ENCODE measurements at places on chromosomes 5 and 9. TPM values are rescaled to one million over a fixed set of nuclear protein-coding genes. Genes with fewer than 3 reads are reported as not detected.
A peak's percentile ranks its signal among the peaks of the same experiment; 100 is the strongest.

Gene KIF2A
- total RNA-seq = 35.2 TPM

Gene PCDHGB2
- 1.7 TPM for total RNA-seq

Gene IFNA2
- not detected for total RNA-seq

Gene TUSC1
- 13.8 TPM for total RNA-seq

- DNase-seq = no peak
Observed at GRCh38 chr5:1794901-1795290, 4.7 kb downstream of the MRPL36 start.

DNA sequence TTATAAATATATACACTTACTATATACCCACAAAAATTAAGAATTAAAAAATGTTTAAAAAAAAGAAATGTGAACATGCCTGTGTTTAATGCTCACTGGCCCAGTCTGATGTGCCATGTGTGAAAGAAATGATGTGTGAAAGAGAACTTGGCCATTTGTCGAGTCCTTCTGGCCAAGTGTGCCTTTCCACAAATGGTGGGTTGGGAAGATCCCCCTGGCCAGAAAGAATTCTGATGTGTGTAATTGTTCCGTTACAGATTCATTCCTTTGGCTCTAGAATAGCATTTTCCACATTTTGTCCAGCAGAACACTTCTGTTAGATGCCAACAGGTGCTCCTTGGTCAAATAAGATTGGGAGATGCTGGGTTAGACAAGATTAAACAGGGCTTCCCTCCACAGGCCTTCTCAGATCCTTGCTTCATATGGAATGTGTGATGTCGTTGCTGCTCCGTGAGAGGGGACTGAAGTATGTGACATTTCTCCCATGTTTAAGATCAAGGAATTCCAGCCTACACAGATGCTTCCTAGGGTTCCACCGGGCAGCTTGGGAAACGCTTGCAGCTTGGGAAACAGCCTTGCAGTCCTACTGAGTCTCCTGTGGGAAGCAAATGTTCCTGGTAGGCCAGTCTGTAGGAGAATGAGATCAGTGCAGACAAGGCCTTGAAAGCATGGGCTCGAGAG, 32.1 kb downstream of the GDNF start:
- no peak for DNase-seq

DNA sequence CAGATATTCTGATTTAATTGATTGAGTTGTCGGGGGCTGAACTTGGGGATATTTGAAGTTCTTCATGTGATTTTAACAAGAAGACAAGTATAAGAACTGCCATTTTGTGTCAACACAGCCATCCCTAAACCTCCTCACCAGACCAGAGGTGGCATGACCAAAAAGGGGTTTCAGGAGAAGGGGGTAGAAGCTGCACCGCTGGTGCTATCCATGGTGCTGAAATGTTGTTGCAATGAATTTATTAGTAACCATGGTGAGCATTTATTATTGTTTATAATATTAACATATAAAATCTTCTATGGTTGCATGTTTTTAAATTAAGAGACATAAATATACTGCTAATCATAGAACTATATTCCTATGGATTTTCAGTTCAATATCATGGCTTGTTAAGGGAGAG, 72.3 kb downstream of the GNA14 start:
- DNase-seq = peak; percentile 6

- no peak for DNase-seq
Observed at GRCh38 chr5:25688156-25688555, 1043.4 kb upstream of the CDH10 start.

All from mammary epithelial cell (primary cell).